ENCODE measurements at places on chromosomes 1 and 21. TPM values are rescaled to one million over a fixed set of nuclear protein-coding genes. Genes with fewer than 3 reads are reported as not detected.

DNA sequence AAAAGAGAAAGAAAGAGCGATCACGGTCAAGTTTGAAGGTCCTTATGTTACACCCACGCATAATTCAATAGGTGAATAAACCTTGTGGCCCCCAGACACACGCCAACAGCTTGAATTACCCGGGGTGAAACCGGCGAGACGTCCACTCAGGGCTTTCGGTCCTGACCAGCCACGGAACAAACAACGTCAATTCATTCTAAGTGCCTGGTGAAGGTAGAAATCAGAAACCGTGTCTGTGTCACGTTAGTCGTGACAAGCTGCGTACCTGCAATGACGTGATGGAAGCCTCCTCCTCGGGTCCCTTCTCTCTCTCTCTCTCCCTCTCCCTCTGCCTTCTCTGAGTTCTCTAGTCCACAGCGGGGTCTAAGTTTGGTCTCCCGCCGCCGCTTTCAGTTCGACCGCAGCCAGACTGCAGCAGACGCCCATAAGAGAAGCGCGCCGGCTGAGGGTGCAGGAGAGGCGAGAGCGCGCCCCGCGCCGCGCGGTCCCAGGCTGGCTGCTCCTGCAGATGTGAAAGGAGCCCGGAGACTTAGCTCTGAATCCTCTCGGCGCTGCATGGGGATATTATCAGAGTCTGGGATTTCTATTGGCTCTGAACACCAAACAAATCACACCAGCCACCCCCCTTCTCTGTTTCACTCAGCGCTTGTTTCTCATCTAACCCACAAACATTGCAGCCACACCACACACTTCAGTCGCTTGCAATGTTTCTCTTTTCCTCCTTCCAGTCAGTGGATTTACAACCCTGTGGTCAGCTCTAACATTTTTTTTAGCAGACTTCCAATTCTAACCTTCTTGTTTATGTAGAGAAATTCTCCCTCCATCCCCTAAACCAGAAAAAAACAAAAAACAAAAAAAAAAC lies at the start of gene GREM2:
TSS of gene GREM2 (minus strand) at position 537 of the 862 bp plus-strand sequence. CDS start 118,680 bp downstream, outside the sequence.
- H3K4me1 ChIP-seq: no peaks in the 10 kb centered on the region
- H3K27me3 ChIP-seq: peaks cover 11% of the 10 kb centered on the region
- peak; percentile 47 for DNase-seq
- H3K4me3 ChIP-seq: peak within 1 kb of the TSS; percentile 54

- DNase-seq: no peak
- no peak overlapping the region for H3K4me3 ChIP-seq
- H3K27ac ChIP-seq: no peak overlapping the region
- peaks cover 24% of the 10 kb centered on the region for H3K4me1 ChIP-seq
- H3K27me3 ChIP-seq: no peaks in the 10 kb centered on the region
These were observed 216.9 kb downstream of the APP start for GRCh38 chr21:25953659-25954058.

GRCh38 chr1:84780000-84780716 lies 89.9 kb upstream of the SSX2IP start:
- H3K36me3 ChIP-seq: no peaks in the 10 kb centered on the region
- no peak overlapping the region for H3K27ac ChIP-seq
- H3K4me1 ChIP-seq: no peaks in the 10 kb centered on the region
- no peaks in the 10 kb centered on the region for H3K27me3 ChIP-seq
- DNase-seq: peak; percentile 63

- H3K4me1 ChIP-seq: no peaks in the 10 kb centered on the region
- H3K27me3 ChIP-seq: no peaks in the 10 kb centered on the region
These were observed 23.3 kb upstream of the FRRS1 start for GRCh38 chr1:99789715-99790114.

DNA sequence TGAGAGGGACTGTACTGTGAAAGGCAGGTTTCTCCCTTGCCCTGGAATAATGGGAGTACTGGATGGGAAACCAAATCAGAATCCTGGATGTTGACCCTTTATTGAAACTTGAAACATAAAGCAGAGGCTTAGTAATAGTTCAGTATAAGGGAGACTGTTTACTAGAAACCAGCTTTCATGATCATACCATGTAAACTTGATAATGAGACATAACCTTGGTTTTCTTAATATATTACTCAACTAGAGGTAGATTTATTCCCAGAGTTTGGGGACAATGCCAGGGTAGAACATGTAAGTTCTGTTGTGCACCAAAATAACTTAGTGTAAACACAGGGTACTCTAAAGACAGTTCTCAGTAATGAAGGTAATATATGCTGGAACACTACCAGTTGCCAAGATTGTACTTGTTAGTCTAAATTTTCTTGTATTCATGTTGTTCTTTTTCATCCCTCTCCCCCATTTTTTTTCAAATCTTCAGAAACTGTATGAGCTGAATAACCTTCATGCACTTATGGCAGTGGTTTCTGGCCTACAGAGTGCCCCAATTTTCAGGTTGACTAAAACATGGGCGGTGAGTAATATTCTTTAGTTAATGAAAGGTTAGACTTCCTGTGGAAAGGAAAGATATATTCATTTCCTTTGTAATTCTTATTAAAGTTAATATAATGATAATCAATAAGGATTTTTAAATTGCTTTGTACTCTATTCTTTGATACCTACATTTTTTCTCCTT lies 49.6 kb downstream of the ANGPTL1 start:
- H3K27me3 ChIP-seq: no peaks in the 10 kb centered on the region
- H3K36me3 ChIP-seq: no peaks in the 10 kb centered on the region
- no peak overlapping the region for H3K4me3 ChIP-seq
- no peaks in the 10 kb centered on the region for H3K4me1 ChIP-seq
- DNase-seq: no peak

DNA sequence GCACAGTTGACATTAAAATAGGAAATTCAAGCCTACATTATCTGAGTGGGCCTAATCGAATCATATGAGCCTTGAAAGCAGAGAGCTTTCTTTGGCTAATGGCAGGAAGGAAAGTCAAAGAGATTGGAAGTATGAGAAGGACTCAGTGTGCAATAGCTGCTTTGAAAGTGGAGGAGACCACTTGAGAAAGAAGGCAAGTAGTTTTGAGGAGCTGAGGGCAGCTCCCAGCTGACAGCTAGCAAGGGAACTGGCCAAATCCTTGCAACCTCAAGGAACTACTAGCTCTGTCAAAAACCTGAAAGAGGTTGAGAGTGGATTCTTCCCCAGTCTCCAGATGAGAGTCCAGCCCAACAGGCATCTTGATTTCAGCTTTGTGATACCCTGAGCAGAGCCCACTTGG lies 149.0 kb upstream of the CACYBP start:
- no peak overlapping the region for H3K4me3 ChIP-seq
- no peak overlapping the region for H3K27ac ChIP-seq
- no peak for DNase-seq
- no peaks in the 10 kb centered on the region for H3K36me3 ChIP-seq
- no peaks in the 10 kb centered on the region for H3K4me1 ChIP-seq

- H3K4me1 ChIP-seq: no peaks in the 10 kb centered on the region
- H3K4me3 ChIP-seq: no peak overlapping the region
- no peaks in the 10 kb centered on the region for H3K27me3 ChIP-seq
- no peaks in the 10 kb centered on the region for H3K36me3 ChIP-seq
These were observed 11.2 kb upstream of the XPR1 start for GRCh38 chr1:180620581-180620980.

DNA sequence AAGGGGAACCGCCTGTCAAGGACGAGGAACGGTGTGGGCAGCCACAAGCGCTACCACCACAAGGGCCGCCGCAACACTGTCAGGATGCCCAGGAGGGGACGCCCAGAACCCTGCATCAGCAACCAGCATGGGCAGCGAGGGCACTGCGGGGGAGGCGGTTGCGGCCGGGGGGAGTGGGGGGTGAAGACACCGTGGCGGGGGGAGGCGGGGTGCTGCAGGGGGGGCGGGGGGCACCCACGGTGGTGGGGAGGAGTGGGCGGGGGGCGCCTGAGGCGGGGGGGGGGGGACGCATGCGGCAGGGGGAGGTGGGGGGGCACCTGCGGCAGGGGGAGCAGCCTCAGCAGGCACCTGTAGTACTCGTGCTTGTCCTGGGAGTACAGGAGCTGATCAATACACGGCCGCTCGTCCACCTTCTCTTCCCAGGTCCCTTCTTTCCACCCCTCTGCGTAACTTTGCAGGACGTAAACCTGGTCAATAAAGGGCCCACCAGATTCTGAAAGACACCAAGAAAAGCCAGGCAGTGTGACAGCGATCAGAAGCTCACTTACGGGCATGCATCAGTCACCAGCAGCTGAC lies 4.6 kb downstream of the POFUT2 start:
- H3K4me1 ChIP-seq: peaks cover 19% of the 10 kb centered on the region
- no peak overlapping the region for H3K27ac ChIP-seq
- DNase-seq: no peak
- H3K27me3 ChIP-seq: no peaks in the 10 kb centered on the region

DNA sequence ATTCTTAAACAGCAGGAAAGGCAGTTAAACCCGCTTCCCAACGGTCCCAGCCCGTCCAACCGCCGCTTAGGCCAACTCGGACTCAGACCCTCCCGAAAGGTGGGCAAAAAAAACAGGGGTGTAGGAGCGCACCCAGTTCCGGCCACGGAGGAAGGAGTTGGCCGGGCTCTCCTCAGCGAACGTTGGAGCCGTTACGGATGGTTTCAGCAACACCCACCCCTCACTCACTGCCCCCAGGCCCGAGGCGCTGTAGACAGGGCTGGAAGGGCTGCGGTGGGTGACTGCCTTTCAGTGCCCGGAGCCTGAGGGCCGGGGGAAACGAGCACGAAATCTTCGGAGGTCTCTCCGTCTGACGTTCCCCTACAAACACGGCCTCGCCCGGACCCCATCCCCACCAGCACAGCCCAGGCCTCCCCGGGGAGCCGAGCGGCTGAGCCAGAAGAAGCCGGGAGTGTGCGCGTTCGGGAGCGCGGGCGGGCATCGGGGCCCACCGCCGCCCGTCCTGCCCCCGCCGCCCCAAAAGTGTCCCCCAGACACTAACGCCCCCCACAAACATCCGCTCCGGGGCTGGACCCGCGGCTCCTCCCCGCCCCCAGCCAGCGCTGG lies 1.3 kb downstream of the KDM5B start:
- H3K27ac ChIP-seq: peak overlapping the region; percentile 89
- H3K4me3 ChIP-seq: peak overlapping the region; percentile 90
- peaks cover 26% of the 10 kb centered on the region for H3K4me1 ChIP-seq
- no peaks in the 10 kb centered on the region for H3K27me3 ChIP-seq
- no peak for DNase-seq
- H3K36me3 ChIP-seq: no peaks in the 10 kb centered on the region

DNA sequence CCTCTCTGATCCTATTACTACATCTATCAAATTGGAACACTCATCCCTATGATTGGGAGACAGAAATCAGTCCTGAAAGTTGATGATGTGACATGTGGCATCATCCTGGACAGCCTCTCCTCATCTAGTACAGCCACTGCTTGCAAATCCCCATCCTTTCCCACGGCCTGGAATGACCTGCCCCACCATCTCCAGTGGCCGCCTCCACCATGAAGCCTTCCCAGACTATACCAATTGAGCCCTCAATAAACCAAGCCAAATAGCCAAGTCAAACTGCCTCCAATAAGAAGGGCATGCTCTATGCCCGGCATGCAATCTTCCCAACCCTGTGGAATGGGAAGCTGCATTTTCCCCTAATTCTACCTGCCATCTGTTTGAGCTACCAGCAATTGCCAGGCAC lies 561 bp upstream of the ARHGEF19 start:
- H3K4me3 ChIP-seq: no peak overlapping the region
- no peaks in the 10 kb centered on the region for H3K36me3 ChIP-seq
- no peak overlapping the region for H3K27ac ChIP-seq
- no peak for DNase-seq

GRCh38 chr1:193210996-193211395 lies 24.6 kb upstream of the B3GALT2 start:
- no peak for DNase-seq
- no peak overlapping the region for H3K27ac ChIP-seq
- H3K4me3 ChIP-seq: no peak overlapping the region
- no peaks in the 10 kb centered on the region for H3K27me3 ChIP-seq
- H3K4me1 ChIP-seq: no peaks in the 10 kb centered on the region
- no peaks in the 10 kb centered on the region for H3K36me3 ChIP-seq

DNA sequence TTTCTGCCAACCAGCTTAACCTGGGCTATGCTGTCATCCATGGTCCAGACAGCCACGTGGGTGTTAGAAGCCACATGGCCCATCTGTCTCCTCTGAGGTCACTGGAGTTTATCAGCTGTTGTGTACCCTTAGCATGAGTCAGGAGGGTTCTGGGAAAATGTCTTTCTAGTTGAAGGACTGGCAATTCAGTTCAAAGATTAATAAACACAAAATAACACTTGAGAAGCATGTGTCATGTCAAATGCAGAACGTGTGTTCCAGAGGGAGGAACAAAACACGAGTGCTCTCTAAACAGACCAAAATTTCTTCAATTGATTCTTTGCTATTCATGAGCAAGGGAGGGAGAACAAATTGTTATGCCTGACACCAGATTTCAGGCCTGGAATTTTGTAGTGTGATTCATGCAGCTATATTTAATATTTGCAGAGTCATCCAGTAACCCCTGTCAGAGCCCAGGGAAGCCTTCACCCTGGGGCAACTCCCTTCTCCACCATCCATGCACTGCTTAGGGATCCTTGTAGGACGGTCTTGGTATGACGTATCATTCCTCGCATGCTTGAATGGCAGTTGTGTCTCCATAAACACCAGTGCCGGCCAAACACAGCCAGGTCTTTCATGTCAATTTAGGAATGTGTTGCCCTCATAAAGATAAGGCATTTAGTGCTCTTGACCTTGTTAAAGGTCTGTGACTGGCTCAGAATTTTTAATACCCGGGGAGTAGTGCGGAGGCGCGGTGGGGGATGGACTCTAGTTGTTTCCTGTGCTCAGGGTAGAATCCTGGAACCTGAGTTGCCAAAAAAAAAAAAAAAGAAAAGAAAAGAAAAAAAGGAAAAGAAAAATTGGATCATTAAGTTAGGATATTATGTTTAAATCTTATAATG lies 27.7 kb upstream of the DYRK1A start:
- no peak overlapping the region for H3K4me3 ChIP-seq
- H3K27me3 ChIP-seq: no peaks in the 10 kb centered on the region
- no peaks in the 10 kb centered on the region for H3K36me3 ChIP-seq
- peaks cover 11% of the 10 kb centered on the region for H3K4me1 ChIP-seq
- peak; percentile 84 for DNase-seq

DNA sequence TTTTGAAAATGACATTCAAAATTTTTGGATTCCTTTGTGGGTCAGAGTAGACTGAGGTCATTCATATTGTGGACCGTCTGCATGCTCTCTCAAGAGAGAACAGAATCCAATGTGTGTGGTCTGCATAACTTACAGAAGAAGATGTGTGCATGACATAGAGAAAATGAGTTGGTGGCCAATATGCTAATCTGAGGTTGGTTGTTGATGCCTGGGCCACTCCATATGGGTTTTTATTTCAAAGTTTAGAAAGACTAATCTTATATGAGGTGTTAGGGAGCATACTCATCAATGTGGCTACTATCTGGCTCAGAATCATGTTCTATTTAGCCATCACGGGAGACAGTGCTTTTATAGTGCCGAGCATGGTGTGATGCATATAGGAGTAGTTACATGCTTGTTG lies 18.2 kb downstream of the NTNG1 start:
- no peak overlapping the region for H3K4me3 ChIP-seq
- no peak for DNase-seq
- H3K36me3 ChIP-seq: no peaks in the 10 kb centered on the region
- H3K27me3 ChIP-seq: no peaks in the 10 kb centered on the region
- no peaks in the 10 kb centered on the region for H3K4me1 ChIP-seq

- no peaks in the 10 kb centered on the region for H3K4me1 ChIP-seq
- no peak overlapping the region for H3K27ac ChIP-seq
- H3K36me3 ChIP-seq: no peaks in the 10 kb centered on the region
- no peak overlapping the region for H3K4me3 ChIP-seq
- no peak for DNase-seq
- H3K27me3 ChIP-seq: no peaks in the 10 kb centered on the region
These were observed 48.8 kb downstream of the PIK3CD start for GRCh38 chr1:9700340-9700739.

The ALX3 gene
- total RNA-seq: not detected

The F5 gene
- total RNA-seq: 0.06 TPM

The OR2T2 gene
- total RNA-seq: not detected

The S100A7 gene
- not detected for total RNA-seq

The IER5 gene
- total RNA-seq: 12.8 TPM
